ENCODE measurements at places on chromosomes 16 and 17. TPM values are rescaled to one million over a fixed set of nuclear protein-coding genes. Genes with fewer than 3 reads are reported as not detected.

Gene G6PC3
- 15.9 TPM for total RNA-seq

GRCh38 chr17:80104321-80104955, 3.1 kb downstream of the GAA start:
- no peak for DNase-seq

DNA sequence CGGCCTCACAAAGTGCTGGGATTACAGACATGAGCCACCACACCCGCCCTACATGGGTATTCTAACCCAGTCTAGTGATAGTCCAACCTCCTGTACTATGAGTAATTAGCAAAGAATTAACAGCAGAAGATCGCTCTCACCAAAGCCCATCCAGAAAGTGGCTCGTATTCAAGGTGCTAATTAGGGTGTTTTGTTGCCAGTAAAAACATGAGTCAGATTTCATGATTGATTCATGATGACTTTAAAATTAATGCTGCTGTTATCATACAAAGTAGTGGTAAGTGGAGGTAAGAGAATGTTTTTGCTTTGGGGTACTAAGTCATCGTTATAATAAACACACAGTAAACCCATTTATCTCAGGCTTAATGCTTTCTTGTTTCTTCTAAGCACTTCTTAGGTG, 428.8 kb downstream of the WWOX start:
- no peak for DNase-seq

GRCh38 chr16:78890373-78890895, 710.1 kb downstream of the MAF start:
- no peak for DNase-seq

DNA sequence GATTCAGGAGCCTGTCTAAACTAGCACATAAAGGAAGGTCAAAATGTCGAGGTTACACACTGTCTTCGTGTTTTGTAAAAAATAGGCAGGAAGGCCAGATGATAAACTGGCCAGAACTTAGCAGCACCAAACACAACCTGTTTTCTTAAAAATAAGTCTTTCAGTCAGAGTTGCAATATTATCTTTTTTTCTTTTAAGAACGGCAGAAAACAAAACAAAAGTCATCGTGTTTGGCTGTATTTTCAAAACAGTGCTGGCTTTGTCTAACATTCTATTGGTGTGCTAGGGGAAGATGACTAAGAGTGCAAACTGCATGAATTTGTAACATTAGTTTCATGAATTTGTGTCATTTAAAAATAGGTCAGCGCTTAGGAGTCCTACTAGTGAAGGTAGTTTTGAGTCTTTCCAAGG, 5.3 kb downstream of the MAF start:
- no peak for DNase-seq

GRCh38 chr17:39306509-39307212, 80.9 kb upstream of the STAC2 start:
- no peak for DNase-seq

Gene MGAT5B
- not detected for total RNA-seq

GRCh38 chr17:74210191-74211140, 2.9 kb upstream of the TTYH2 start:
- DNase-seq, result peak; percentile 89

- no peak for DNase-seq
These were observed 37.1 kb upstream of the DOC2B start for GRCh38 chr17:218432-219110.

Gene TSNAXIP1
- 0.50 TPM for total RNA-seq

GRCh38 chr17:59641799-59642484, 22.2 kb downstream of the CLTC start:
- DNase-seq, result no peak

Gene TBC1D3L
- 7.1 TPM for total RNA-seq

- DNase-seq, result no peak
These were observed 384.5 kb downstream of the SNX29 start for GRCh38 chr16:12361016-12361415.

DNA sequence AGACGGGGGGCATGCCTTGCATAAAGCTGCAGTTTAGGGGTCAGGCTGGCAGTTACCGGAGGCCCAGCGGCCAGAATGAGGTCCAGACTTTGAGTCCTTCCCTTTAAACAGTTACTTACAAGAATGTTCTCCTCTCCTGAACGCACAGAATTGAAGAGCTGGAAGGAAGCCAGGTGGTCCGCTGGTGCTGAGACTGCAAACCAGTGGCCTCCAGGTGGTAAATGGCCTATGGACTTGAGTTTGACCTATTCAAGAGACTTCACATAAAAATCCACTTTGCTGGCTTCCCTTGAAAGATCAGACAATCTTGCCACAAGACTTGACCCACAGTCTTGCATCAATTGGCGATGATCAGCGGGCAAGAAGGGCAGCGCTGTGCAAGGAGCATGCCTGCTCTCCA, 14.7 kb upstream of the SEZ6 start:
- no peak for DNase-seq

DNA sequence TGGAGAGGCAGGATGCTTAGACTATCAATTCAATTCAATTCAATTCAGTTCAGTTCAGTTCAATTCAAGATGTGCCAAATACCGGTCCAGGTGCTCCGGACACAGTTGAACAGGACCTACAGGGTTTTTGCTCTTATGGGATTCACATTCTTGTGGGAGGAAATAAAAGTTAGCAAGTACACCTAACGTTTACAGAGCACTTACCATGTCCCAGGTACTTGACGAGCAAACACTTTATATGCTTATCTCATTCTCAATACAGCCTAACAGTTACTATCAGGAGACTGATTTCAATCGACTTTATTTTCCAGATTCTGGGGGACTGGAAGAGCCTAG, 467 bp upstream of the GDE1 start:
- DNase-seq, result no peak

- DNase-seq, result peak; percentile 64
These were observed at the start of gene RASL10B for GRCh38 chr17:35731239-35731916. TSS of gene RASL10B (plus strand) at chr17:35731639. CDS start at chr17:35735185, 3,546 bp downstream.

Gene MT1E
- total RNA-seq, result 12.2 TPM
